ENCODE measurements at places on chromosomes 16 and 17. TPM values are rescaled to one million over a fixed set of nuclear protein-coding genes. Genes with fewer than 3 reads are reported as not detected.

The EVPL gene
- total RNA-seq = not detected

The CAVIN1 gene
- total RNA-seq = 4.1 TPM

The SCN4A gene
- total RNA-seq = not detected

The TIGD7 gene
- total RNA-seq = 24.1 TPM

The TNP2 gene
- total RNA-seq = not detected

The C16orf96 gene
- 0.63 TPM for total RNA-seq

The CCDC78 gene
- 7.5 TPM for total RNA-seq

The LITAFD gene
- total RNA-seq = not detected

The HBZ gene
- not detected for total RNA-seq

The MAP2K6 gene
- 47.3 TPM for total RNA-seq

The KRTAP2-2 gene
- not detected for total RNA-seq

The CHD9NB gene
- total RNA-seq = not detected

The NPB gene
- total RNA-seq = 2.5 TPM

The RHBDF2 gene
- total RNA-seq = 2.5 TPM

The EEF2K gene
- total RNA-seq = 17.2 TPM

The SCGB1C2 gene
- total RNA-seq = not detected

The KIAA0753 gene
- total RNA-seq = 62.6 TPM

The SDR42E2 gene
- total RNA-seq = not detected

The HOXB3 gene
- not detected for total RNA-seq

The NF1 gene
- 260 TPM for total RNA-seq

The PRAC2 gene
- not detected for total RNA-seq

The PMFBP1 gene
- 1.6 TPM for total RNA-seq

The BAHCC1 gene
- 31.3 TPM for total RNA-seq

The MYL11 gene
- total RNA-seq = not detected

The RNF157 gene
- total RNA-seq = 37.6 TPM

The HBA1 gene
- total RNA-seq = 263 TPM

The CACNG5 gene
- total RNA-seq = 0.63 TPM

The SPNS3 gene
- total RNA-seq = not detected

The PIPOX gene
- 4.7 TPM for total RNA-seq

The TMEM88 gene
- total RNA-seq = 1.9 TPM

The OTOP2 gene
- total RNA-seq = not detected

The CLEC3A gene
- total RNA-seq = not detected

The TMEM220 gene
- total RNA-seq = 1.9 TPM

The LPCAT2 gene
- 2.2 TPM for total RNA-seq

The TMEM98 gene
- 64.2 TPM for total RNA-seq

The NUP88 gene
- 124 TPM for total RNA-seq

The ZNF174 gene
- total RNA-seq = 12.2 TPM

The CMTM1 gene
- 4.4 TPM for total RNA-seq

The SLC38A8 gene
- total RNA-seq = not detected

The RHBDL1 gene
- total RNA-seq = 1.6 TPM

The ZFPM1 gene
- total RNA-seq = 2.2 TPM

The CRYM gene
- total RNA-seq = 84.8 TPM

The MEOX1 gene
- total RNA-seq = not detected

The TP53TG3C gene
- not detected for total RNA-seq

The CTRB1 gene
- total RNA-seq = not detected

The KRTAP3-1 gene
- total RNA-seq = not detected

The KRT32 gene
- total RNA-seq = not detected

The NPIPB9 gene
- total RNA-seq = 11.6 TPM

The SPATA22 gene
- 1.3 TPM for total RNA-seq

The MARVELD3 gene
- not detected for total RNA-seq

The DOC2B gene
- 43.2 TPM for total RNA-seq

The PRKCB gene
- total RNA-seq = 81.4 TPM

The RNF112 gene
- 47.6 TPM for total RNA-seq

The CES5A gene
- total RNA-seq = 1.3 TPM

The KRTAP3-2 gene
- total RNA-seq = not detected

The CSH1 gene
- total RNA-seq = not detected

The RPL38 gene
- 1,198 TPM for total RNA-seq

The MYO15A gene
- total RNA-seq = 9.4 TPM
